ENCODE measurements at places on chromosomes 12 and 14. TPM values are rescaled to one million over a fixed set of nuclear protein-coding genes. Genes with fewer than 3 reads are reported as not detected.

GRCh38 chr12:78864403-78864869 lies at the start of gene SYT1:
Gene SYT1 (plus strand): TSS chr12:78864774.
- H3K4me3 ChIP-seq = peak within 1 kb of the TSS; percentile 4
- H3K4me1 ChIP-seq = no peaks in the 10 kb centered on the region
- H3K36me3 ChIP-seq = no peaks in the 10 kb centered on the region
- peak; percentile 75 for DNase-seq
- no peak within 1 kb of the TSS for H3K27ac ChIP-seq
- no peaks in the 10 kb centered on the region for H3K27me3 ChIP-seq

The FOS gene
- 504 TPM for polyA plus RNA-seq

The NRXN3 gene
- 6.7 TPM for polyA plus RNA-seq

DNA sequence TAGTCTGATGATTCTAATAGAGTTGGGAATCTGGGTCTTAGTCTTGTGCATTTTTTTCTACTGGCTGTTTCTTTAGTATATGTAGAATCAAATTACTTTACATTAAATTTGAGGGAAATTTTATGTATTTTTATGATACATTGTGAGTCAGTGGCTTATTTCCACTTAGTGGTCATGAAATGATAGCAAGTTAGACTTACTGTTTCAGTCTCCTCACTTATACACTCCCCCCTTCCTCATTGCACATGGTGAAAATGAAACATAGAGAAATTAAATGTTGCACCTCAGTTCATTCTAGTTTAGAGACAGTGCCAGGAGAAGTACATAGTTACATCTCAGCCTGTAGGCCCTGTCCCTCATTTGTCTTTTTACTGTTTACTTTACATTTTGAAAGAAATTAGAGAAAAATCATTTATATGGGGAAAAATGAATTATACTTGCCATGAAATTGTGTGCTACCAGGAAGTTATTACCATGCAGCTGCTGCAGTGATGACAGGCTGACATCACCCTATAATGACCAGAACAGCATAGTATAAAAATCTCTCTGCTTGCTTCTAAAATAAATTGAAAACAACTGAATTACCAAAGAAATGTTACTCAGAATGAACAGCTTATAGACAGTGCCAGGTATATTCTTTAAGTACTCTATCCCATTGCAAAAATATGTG lies 113.2 kb downstream of the TRMT5 start:
- H3K36me3 ChIP-seq = no peaks in the 10 kb centered on the region
- H3K27me3 ChIP-seq = no peaks in the 10 kb centered on the region
- H3K27ac ChIP-seq = no peak overlapping the region
- no peak for DNase-seq

DNA sequence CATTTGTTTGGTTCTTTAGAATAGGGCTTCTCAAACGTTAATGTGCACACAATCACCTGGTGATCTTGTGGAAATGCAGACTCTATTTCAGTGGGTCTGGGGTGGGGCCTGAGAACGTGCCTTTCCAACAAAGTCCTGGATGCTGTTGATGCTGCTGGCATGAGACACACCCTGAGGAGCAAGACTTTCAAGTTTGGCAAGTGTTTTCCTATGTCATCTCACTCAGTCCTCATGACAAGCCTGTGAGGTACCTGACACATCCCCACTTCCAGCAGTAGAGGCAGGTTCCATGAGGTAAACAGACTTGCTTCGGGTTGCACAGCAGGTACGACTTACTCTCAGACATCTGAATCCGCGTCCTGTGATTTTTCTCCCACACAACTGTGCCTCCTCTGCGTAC lies 147.1 kb downstream of the MYRFL start:
- H3K27ac ChIP-seq = no peak overlapping the region
- H3K27me3 ChIP-seq = no peaks in the 10 kb centered on the region
- no peaks in the 10 kb centered on the region for H3K36me3 ChIP-seq
- no peak overlapping the region for H3K4me3 ChIP-seq

The ERBB3 gene
- 9.6 TPM for polyA plus RNA-seq

DNA sequence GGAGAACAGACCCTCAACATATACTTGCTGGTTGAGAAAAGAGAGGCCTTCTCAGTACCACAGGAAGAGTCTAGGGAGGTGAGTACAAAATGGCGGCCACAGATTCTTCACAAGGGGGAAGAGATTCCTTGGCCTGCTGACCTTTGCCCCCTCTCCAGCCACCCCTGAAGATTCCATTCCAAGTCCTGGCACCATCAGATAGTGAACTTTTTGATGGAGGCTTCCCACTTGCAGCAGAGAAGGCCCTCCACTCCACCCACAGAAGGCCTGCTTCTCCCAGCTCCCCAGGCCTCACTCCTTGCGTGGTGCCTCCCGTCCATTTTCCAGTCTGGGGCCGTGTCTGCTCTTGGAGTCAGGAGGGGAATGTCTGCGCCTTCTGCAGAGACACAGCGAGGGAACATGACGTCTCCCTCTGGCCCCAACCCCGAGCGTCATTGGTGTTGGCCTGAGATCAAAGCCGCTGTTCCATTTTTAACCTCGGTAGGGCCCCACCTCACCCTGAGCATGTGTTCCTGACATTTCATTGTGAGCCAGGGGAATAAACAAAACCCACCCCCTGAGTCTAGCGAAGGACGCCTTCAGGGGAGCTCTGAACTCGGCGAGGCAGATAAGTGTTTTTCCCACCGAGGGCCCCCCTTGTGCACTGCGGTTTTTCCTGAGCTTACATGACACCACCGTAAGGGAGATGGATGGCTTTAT lies 268.7 kb upstream of the TBX3 start:
- DNase-seq = no peak
- H3K36me3 ChIP-seq = no peaks in the 10 kb centered on the region
- no peaks in the 10 kb centered on the region for H3K4me1 ChIP-seq
- H3K4me3 ChIP-seq = no peak overlapping the region
- H3K27ac ChIP-seq = no peak overlapping the region

GRCh38 chr12:27548301-27549199 lies 24.5 kb downstream of the PPFIBP1 start:
- no peak for DNase-seq
- peak overlapping the region; percentile 49 for H3K27ac ChIP-seq
- H3K36me3 ChIP-seq = no peaks in the 10 kb centered on the region
- H3K27me3 ChIP-seq = no peaks in the 10 kb centered on the region
- peaks cover 2% of the 10 kb centered on the region for H3K4me1 ChIP-seq

DNA sequence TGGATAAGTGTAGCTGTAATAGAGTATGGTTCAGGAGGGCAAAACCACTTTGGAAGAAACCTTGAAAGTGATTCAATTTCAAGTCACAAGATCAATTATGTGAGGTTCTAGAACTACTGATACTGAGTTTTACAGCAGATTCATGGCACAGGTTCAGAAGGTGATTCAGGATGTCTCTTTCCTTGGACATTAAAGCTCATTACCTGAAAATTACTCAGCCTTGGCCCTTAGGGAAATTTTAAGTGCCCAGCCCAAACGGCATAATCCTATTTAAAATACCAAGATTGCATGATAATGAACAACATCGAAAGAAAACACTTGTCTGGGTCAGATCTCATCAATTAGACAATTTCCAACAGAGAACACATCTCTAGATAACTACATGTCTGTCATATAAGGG lies 70.2 kb upstream of the SLC38A2 start:
- H3K4me3 ChIP-seq = no peak overlapping the region
- DNase-seq = no peak
- H3K36me3 ChIP-seq = no peaks in the 10 kb centered on the region
- no peaks in the 10 kb centered on the region for H3K4me1 ChIP-seq

The DEGS2 gene
- polyA plus RNA-seq = 0.10 TPM

DNA sequence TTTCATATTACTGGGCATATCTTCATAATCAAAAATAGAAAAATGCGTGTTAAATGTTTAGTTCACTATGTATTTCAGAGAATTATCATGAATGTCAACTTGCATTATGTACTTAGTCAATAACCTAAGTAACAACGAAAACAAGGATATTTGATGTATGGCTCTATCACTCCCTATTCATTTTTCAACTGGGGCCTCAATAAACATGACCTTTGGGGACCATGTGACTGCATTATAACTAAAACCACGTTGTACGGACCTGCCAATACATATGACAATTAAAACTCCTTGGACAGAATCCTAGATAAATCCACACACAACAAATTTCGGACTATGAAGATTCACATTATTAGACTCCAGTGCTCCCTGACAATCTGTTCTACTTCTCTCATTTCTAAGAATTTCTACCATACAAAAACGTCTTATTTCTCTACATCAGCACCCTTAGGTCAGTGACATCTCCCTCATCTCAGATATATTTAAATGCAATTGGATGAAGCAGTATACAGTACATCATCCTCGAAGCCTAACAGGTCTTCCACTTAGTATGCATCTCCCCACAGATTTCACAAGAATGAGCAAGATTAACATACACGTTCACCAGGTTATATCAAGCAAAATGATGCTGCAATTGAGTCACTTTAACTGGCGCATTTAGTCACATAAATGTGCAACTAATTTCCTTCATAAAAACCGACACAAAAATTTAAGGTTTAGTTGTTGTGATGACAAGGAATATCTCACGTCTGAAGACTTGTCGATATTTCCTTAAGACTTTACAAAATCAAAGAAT lies 1.5 kb downstream of the UBE2N start:
- H3K4me3 ChIP-seq = peak overlapping the region; percentile 69
- no peaks in the 10 kb centered on the region for H3K36me3 ChIP-seq
- no peak for DNase-seq
- no peak overlapping the region for H3K27ac ChIP-seq

The KCNJ8 gene
- polyA plus RNA-seq = 4.6 TPM

- H3K27me3 ChIP-seq = no peaks in the 10 kb centered on the region
- no peaks in the 10 kb centered on the region for H3K36me3 ChIP-seq
- DNase-seq = no peak
Observed at GRCh38 chr12:95396849-95397468, 77.0 kb upstream of the METAP2 start.

Data from aorta (tissue), 5 donors.